ENCODE measurements at places on chromosomes 16 and 17.

GRCh38 chr17:77425791-77426641 is 285.2 kb downstream of the SEC14L1 start:
- no peak for DNase-seq

- DNase-seq: no peak
Observed at GRCh38 chr17:178292-179065, 3.0 kb downstream of the DOC2B start.

DNA sequence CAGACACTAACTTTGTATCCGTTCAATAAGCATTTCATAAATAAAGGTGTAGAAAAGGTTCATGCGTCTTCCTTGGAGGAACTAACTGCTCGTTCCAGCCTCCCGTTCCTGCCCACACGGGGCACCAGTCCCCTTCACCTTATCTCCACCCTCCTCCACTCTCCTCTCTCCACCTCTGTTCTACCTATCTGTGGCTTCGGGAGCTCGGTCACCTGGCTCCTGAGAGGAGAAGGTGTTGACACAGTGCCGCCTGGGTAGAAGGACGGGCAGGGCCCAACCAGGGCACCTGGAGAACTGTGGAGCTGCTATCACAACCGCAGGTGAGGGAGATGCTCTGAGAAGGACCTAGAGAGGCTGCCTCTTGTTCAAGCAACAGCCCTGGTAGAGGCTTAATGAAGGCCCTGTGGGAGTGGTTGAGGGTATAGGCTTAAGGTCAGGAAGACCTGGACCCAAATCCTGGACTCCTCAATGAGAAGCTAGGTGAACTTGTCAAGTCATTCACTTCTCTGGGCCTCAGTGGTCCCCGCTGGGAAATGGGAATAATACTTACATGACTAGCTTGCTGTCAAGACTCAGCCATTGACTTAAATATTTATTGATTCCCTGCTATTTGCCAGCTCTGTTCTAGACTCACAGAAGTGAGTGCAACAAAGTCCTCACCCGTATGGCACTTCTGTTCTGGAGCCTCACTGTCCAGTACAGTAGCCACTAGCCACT is 9.6 kb upstream of the MINK1 start:
- no peak for DNase-seq

- no peak for DNase-seq
Observed at GRCh38 chr16:2779978-2780898, 3.2 kb upstream of the ELOB start.

GRCh38 chr17:35788477-35789368 is 6.7 kb downstream of the MMP28 start:
- DNase-seq: no peak

GRCh38 chr17:37761059-37761458 is 16.2 kb upstream of the HNF1B start:
- DNase-seq: no peak

DNA sequence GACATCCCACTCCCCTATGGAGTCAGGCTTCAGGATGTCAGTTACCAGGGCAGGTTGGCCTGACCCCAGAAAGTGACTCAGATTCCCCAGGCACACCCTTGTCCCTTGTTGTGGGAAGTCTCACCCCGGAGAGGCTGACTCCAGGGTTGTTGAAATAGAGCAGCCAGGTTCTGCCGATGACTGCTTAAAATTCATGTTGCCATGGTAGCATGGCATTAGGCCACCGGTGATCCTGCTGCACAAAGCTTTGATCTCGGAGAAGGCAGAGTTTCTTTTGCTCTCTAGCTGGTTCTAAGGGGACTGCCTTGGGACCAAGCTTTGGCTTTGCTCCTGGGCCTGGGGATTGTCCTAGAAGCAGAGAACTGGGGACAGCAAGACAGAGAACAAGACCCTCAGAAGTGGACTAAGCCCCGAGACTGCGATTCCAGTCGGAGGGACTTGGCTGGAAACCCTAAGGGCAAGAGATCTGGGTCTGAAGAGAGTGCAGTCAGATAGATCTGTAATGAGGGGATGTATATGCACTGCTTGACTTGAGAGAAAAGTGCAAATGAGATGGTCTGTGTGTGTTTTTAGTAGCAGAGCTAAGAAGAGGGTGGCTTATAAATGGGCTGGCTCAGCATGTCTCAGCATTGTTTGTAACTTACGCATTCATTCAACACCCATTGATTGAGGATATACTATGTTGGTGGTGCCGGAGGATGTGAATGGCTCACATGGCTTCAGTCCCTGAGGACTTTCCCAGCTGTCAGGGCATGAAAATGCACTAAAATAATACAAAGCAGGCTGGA is 106.9 kb downstream of the RGS9 start:
- DNase-seq: no peak

- no peak for DNase-seq
Observed at GRCh38 chr17:45436625-45437464, 4.2 kb upstream of the ARHGAP27 start.

GRCh38 chr17:50426472-50426782 is 409 bp downstream of the ACSF2 start:
- no peak for DNase-seq
